ENCODE measurements at places on chromosomes 16 and 17.

DNA sequence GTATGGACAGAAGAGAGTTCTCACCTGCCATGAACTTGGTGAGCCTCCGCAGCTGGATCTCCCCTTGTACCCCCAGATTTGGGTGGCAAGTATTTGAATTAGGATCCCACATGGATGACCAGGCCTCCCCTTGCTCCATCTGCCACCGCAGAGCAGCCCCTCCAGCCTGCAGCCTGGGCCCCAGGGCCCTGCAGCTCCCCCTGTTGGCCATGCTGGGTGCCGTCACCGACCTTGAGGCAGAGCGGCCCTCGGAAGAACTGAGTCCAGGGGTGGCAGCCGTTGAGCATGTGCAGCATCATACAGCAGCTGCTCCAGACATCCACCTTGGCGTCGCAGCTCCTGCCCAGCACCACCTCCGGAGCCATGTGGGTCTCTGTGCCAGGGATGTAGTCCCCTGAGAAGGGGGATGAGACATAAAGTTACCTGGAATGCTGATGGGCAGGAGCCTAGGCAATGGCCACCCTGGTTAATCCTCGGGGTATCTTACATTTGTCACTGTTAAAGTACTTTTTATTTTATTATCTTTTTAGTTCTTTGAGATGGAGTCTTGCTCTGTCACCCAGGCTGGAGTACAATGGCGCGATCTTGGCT, 9.0 kb upstream of the SPATA32 start:
- DNase-seq: no peak

DNA sequence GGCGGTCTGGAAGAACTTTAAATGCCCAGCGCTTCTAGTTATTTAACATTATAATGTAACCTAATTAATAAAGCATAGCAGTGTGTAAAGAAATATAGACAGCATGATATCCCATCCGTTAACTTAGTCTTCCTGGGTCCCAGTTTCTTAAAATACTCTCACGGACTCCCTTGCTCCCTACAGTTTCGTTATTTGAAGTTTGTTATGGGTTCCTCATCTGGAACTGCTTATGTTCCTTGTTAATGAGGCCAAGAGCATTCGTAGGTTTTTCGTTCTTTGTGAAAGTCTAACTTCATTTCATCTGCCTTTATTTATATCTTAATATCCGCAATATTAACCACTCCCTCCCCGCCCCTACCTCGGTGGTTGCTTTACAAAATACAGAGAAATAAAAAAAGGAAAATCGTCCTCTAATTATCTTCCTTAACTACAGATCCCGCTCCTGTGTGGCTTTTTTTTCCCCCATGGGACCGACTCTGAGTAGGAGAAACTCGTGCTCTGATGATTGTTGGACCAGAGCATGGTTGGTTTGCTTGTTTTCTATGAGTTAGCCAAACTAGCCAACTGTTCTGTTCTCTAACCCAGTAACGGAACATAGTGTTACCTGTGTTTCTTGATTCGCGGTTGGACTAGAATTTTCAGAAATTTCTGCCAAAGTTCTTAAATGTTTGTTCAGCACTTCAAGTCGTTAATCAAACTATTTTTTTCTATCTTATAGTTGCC, 863 bp downstream of the ADPRM start:
- DNase-seq: peak; percentile 19

DNA sequence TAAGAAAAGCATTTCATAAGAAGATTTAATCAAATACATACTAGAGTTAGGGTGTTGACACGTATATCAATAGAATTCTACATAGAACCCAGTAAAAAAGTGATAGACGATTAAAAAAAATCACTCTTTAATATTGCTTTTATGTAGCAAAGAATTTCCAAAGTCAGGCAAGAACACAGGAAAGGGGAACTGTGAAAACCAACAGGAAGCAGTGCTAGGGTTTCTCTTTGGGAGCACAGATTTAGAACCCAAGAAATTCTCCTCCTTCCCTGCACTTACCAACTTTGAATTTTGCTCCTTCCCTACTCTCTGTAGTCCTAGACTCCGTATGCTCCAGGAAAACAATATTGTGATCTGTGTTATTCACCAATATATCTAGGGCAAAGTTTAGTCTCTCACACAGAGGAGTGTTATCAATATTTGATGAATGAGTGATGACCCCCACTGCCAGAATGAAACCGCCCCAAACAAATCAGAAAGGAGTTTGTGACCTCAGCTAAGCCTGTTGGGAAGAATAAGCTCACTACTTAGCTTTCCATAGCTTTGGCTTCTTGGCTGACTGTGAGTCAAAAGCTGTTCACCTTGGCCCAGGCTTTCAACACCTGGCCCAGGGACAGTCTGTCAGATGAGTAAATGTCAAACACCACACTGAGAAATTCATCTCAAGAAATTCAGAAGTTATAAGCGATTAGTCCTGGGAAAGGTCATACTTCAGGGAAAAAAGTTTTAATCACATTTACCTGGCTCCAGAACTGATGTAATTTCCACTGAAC, 8.6 kb downstream of the RFWD3 start:
- DNase-seq: no peak

DNA sequence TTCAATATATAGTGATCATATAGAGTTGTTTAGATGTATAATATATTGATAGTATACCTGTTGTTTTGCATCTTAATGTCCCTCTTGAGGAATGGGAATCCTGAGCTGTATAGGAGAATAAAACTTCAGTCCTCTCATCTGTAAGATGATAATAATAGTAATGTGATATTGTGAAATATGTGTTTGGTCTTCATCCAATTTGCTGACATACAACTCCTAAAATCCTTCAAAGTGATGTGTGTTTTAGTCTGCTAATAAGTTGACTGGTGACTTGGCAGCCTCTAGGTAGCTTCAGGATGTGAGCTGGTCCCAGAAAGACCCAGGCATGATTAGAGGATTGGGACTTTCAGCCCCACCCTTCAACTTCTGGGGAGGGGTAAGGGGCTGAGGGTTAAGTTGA, 22.8 kb upstream of the NFAT5 start:
- DNase-seq: no peak

- DNase-seq: no peak
Observed at GRCh38 chr17:42766124-42766523, 5.1 kb downstream of the RAMP2 start.

DNA sequence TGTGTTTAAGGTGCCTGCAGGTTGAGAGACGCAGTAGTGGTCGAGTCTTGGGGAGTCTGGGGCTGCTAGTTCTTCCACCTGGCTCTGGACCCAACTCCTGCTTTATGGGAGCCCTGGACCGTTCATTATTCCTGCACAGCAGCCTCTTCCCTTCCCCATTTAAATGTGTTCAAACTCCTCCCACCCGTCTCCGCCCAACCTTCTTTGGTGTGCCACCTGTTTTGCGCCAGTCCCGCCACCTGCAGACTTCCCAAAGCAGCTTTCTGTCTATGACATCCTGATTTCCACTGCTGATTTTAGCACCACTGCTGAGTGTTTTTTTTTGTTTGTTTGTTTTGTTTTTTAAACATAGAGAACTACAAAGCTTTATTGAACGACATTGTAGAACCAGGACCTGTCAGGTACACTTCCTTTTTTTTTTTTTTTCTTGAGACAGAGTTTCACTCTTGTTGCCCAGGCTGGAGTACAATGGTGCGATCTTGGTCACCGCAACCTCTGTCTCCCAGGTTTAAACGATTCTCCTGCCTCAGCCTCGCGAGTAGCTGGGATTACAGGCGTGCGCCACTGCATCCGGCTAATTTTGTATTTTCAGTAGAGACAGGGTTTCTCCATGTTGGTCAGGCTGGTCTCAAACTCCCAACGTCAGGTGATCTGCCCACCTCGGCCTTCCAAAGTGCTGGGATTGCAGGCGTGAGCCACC, 12.8 kb downstream of the ADORA2B start:
- no peak for DNase-seq

GRCh38 chr17:20063665-20064648, 54.8 kb downstream of the SPECC1 start:
- no peak for DNase-seq

DNA sequence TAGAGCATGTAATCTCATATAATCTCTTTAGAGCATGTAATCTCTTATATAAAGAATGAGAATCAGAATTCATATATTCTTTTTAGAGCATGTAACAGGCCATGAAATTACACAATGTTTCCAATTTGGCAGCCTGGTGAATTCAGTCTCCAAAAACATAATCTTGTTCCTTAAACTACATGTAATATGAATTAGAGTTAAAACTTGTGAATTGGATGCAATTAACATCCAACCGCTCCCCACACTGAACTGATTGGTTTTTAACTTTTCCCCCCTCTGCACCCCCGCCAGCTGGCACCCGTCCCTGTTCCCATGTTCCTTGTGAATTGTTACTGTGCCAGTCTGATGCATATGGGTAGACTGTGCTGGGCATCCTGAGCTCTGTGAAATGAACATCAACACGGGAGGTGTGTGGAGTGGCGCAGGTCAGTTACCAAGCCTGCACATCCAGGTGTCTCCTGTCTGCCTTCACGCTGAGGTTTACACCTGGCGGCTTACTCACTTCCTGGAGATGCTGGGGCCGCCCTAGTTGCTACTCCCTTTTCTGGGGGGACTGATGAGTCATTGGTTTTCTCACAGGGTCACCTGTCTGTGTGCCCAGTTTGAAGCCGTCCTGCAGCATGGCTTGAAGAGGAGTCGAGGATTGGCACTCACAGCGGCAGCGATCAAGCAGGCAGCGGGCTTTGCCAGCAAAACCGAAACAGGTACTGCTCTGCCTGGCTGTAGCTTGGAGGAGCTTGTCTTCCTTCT, 50.4 kb downstream of the SNX29 start:
- DNase-seq: no peak
